Stimulated activated CD8-positive, alpha-beta memory T cell treated with anti-CD3 and anti-CD28 coated beads, Interleukin-2, amount 100 ng/mL, for 1 hour (primary cell): ENCODE measurements at places on chromosomes 12 and 14.

DNA sequence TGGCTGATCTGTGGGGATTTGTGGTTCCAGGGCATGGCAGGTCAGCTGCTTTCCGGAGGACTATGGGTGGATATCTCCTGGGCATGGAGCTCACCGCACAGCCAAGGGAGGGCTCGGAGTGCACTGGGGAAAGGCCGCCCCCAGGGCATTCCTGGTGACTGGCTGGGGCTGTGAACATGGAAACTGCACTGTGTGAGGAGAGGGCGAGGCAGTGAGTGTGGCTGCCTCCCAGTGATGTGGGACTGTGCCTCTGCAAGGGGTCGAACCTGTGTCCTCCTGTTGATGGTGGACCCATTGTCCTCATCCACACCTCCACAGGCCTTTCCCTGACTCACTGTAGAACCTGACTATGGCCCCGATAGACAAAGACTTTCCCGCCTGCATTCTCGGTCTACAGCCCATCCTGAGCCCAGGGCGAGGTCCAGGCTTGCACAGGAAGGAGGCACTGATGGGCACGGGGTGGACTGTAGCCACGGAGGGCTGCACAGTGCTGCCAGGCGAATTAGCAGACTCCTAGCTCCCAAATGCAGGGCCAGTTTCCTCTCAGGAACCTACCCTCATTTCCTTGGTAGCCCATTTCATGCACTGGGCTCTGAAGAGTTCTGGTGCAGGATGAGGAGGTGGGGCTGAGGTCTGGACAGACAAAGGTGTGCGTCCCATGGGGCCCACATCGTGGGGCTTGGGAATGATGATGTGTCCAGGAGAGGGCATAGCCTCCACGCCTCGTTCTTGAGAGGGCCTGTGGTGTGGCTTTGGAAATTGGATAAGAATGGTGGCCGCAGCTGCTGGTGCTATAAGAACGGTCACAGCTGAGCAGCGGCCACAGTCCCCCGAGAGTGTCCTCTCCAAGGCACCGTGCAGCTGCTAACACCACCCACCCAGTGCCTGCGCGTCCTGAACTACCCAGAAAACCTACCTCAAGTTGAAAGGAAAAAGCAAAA, 415.1 kb downstream of the TMEM121 start:
- DNase-seq: no peak

DNA sequence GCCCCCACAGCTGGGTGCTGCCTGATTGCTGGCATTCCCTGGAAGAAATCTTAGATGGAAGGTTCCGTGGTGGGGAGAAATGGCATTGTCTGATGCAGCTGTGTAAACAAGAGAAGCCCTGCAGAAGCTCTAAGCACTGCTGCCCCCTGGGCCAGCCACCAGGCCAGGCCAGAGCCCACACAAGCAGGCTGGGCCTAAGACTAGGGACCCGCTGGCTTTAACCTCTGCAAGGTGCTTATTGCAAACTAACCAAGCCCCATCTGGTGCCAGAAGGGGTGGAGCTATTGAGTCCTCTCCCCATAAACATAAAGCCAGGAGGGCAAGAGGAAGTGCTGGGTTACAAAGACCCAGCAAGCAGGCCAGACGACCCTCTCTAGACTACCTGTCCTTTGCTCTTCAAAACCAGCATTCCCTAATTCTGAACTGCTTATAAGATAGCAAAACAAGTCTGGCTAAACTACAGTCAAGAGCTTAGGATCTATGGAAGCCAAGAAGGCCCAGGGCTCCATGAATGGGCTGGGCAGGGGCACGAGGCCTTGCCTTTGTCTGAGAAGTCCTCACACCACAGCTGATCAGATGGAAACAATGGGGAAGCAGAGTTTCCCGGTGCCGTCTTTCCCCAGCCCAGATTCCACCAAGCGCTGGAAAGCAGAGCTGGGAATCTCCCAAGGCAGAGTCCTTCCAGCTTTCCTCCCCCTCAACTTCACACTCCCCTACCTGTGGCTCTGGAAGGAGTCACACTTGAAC, 28.8 kb downstream of the P2RX4 start:
- DNase-seq: no peak

DNA sequence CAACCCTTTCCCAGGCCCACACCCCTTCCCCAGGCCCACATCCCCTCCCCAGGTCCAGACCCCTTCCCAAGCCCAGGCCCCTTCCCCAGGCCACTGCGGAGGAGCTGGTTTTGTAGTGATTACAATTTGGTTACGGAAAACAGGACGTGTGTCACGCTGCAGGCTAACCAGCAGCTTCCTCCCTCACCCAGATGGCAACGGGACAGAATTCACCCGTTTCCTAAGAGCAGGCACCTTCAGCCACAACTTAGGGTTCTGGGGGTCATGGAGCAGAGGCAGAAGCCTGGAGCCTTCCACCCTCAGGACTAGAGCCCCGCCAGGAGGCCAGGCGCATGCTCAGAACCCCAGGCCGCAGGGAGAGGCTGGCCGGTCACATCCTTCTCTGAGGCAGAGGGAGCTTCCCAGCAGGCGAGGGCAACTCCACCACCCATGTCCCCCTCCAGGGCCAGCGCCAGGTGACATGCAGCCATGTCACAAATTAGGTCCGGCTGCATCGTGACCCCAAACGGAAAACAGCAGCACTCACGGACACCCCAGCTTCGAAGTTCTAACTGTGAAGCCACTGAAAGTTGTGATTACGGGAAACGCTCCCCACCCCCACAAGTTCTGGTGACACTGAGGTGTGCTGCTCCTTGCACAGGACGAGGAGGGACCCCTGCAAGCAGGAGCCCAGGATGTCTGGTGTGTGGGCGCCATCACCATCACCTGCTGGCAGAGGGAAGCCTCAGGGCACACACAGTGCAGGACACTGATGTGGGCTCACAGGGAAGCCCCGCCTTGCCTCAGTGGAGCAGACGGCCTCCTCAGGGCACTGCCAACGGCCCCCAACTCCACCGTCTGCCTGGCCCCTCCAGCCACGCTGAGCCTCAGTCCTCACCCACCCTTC, 7.7 kb downstream of the BRF1 start:
- no peak for DNase-seq

- DNase-seq: no peak
Measured at GRCh38 chr12:128966203-128966810, 113.0 kb downstream of the GLT1D1 start.

- no peak for DNase-seq
Measured at GRCh38 chr14:101788016-101788635, 26.6 kb downstream of the PPP2R5C start.

- DNase-seq: no peak
Measured at GRCh38 chr12:24118668-24119067, 169.2 kb upstream of the SOX5 start.

GRCh38 chr12:107310621-107311020, 217.3 kb upstream of the CRY1 start:
- DNase-seq: no peak

DNA sequence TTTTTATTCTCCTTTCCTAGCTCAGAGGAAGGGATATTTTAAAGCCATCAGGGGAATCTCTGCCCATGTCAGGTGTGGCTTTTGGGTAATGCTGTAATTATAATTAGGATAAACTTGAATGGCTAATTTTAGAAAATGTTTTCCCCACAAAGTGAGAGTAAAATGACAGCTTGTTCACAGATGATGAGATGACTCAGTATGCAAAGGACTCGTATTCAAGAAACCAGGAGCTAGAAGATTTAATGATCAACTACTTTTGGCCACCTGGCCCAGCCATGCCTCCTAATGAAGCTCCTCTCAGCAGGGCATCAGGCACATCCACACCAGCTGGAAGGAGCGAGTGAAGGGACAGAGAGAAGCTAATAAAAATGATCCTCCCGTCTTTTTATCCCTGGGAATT, 29.0 kb upstream of the PLEKHG7 start:
- DNase-seq: no peak

DNA sequence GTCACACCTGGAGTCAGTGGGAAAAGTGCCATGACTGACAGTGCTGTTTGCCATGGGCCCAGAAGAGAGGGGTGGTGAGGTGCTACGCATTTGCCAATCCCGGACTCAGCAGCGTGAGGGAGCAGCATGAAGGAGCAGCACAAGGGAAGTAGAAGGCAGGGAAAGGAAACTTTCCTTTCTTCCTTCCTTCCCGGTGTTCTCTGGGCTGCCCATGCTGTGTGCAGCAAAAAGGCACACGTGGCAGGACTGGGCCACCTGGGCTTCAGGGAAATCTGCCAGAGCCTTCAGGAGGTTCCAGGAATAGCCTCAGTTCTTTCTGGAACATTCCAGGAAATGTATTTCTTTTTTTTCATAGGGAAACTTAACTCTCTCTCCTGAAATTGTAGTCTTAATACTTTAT, 23.0 kb downstream of the TRIM9 start:
- DNase-seq: no peak

DNA sequence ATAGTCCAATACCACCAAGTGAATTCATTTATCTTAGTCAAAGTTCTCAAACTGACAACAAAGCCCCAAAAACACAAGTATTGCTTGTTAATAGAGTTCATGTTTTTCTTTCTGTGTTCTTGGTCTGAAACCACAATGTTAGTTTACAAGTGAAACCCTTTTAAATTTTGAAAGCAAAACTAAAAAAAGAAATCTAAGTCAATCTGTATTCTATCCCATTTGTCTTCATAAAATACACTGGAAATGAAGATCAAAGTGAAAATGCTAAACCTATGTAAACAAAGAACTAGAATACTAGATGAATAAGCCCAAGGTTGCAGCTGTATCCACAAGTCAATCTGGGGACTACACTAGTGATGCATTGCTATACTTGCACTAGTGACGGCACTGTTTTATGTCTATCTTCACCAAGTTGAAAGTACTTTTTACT, 10.4 kb downstream of the MAP4K5 start:
- no peak for DNase-seq

DNA sequence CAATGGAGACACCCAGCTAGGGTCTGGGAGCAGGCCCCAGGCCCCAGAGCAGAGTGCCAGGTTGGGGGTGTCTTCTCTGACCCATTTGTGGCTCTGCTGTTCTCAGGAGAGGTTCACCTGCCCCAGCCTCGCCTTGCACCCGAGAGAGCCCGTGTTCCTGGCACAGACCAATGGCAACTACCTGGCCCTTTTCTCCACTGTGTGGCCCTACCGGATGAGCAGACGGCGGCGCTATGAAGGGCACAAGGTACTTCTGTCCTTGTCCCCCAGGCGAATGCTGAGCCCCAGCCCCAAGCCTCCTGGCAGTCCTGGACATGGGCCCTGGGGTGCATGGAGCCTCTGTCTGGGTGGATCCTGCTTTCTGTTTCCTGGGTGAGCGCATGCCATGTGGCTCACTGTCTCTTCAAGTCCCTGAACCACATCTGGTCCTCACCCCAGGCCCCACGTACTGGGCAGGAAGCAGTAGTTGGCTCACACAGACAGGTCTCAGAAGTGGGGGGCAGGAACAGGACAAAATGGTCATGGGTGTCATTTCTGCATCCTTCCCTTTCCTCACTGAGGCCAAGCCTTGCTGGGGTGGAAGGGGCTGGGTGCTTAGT, 58.2 kb downstream of the BEGAIN start:
- no peak for DNase-seq

DNA sequence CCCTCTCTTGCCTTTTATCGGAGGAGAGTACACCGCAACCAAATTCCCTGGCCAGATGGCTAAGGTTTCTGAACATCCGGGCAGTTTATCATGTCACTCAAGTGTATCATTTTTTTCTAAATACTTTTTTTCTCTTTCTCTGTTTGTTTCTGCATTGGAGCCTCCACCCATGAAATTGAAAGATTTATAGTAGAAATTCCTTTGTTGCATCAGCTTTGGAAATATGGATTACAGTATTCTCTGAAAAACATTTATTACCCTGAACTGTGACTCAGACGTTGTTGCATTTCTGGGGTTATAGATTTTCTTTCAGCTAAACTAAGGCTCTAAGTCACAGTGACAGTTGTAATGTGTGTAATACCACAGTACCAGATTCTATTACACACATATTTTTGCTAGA, 187.0 kb downstream of the SPTSSA start:
- DNase-seq: no peak
